ENCODE measurements at places on chromosomes 12 and 14. TPM values are rescaled to one million over a fixed set of nuclear protein-coding genes. Genes with fewer than 3 reads are reported as not detected.

GRCh38 chr12:106187155-106187789 is 48.5 kb upstream of the NUAK1 start:
- no peak for DNase-seq

DNA sequence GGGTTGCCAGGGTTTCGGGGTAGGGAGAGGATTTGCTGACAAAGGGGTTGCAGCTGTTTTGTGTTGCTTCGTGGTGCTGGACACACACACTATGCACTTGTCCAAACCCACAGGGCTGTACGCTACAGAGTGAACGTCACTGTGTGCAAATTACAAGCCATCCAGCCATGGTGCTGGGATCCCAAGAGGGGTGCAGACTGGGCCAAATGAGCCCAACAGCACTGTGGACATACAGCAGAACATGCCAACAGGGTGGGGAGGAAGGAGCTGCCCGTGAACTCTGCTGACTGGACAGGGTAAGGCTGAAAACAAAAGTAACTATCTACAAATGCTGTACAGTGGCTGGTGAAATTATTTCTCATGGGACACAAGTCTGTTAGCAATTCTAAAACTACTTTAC is 25.2 kb downstream of the POLE start:
- DNase-seq, result no peak

GRCh38 chr14:74528406-74528805 is 34.8 kb downstream of the ISCA2 start:
- DNase-seq, result no peak

- no peak for DNase-seq
Observed at GRCh38 chr14:90864741-90865140, 48.5 kb upstream of the TTC7B start.

- no peak for DNase-seq
Observed at GRCh38 chr12:57733928-57734327, 4.6 kb downstream of the AGAP2 start.

- DNase-seq, result no peak
Observed at GRCh38 chr12:42365486-42365885, 39.5 kb downstream of the PPHLN1 start.

- DNase-seq, result no peak
Observed at GRCh38 chr12:85017133-85017532, 18.9 kb downstream of the TSPAN19 start.

- no peak for DNase-seq
Observed at GRCh38 chr12:53258541-53259539, 9.3 kb upstream of the ESPL1 start.

DNA sequence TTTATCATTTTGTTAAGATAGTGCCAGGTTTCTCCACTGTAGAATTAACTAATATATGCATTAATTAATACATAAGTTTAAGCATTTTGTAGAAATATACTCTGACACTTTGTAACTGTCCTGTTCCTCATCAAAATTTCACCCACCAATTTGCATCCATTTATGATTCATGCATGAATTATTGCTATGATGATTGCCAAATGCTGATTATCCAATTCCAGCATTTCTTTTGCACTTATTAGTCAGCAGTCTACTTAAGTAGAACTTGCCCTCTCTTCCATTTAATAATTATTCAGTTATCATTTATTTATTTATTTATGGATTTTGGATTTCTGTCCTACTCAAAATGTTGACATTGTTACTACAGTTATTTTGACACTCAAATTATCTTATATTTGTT is 72.2 kb downstream of the SLC6A15 start:
- no peak for DNase-seq

- DNase-seq, result peak; percentile 79
Observed at GRCh38 chr12:14884458-14884878, 1.2 kb downstream of the MGP start.

GRCh38 chr12:50224026-50224692 is 57.0 kb upstream of the CERS5 start:
- DNase-seq, result no peak

GRCh38 chr12:30700216-30700900 is 4.7 kb upstream of the IPO8 start:
- DNase-seq, result no peak

The EPYC gene
- total RNA-seq, result not detected

The LETMD1 gene
- total RNA-seq, result 71.6 TPM

The MDGA2 gene
- not detected for total RNA-seq

The SLC2A3 gene
- total RNA-seq, result 153 TPM

The ITGA7 gene
- 14.7 TPM for total RNA-seq

The SDR9C7 gene
- not detected for total RNA-seq

The SERPINA9 gene
- not detected for total RNA-seq

The KLRF2 gene
- not detected for total RNA-seq

All from upper lobe of right lung (tissue), 1 donor.